ENCODE measurements at places on chromosomes 16 and 17.
A peak's percentile ranks its signal among the peaks of the same experiment; 100 is the strongest.

DNA sequence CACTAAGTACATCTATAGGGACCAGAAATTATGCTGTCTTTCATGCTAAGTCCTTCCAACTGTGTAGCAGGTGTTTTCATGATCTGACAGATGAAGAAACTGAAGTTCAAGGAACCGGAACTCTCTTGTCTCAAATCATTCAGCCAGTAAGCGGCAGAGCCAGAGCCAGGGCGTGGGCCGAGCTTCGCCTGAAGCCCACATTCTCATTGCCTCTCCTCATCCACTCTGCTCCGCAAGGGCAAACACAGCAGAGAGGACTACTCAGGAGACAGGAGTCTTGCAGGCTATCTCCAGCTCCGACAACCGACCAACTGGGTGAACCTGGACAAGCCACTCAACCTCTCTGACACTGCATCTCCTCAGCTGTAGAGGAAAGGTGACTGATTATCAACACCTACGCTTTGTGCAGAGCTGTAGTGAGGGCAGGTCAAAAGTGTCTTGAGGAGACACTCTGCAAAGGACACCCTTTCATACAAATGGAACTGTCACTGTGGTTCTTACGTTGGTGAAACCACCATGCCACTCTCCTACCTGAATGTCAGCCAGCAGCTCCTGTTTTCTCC, 72.9 kb downstream of the CYTH1 start:
- no peak for DNase-seq

DNA sequence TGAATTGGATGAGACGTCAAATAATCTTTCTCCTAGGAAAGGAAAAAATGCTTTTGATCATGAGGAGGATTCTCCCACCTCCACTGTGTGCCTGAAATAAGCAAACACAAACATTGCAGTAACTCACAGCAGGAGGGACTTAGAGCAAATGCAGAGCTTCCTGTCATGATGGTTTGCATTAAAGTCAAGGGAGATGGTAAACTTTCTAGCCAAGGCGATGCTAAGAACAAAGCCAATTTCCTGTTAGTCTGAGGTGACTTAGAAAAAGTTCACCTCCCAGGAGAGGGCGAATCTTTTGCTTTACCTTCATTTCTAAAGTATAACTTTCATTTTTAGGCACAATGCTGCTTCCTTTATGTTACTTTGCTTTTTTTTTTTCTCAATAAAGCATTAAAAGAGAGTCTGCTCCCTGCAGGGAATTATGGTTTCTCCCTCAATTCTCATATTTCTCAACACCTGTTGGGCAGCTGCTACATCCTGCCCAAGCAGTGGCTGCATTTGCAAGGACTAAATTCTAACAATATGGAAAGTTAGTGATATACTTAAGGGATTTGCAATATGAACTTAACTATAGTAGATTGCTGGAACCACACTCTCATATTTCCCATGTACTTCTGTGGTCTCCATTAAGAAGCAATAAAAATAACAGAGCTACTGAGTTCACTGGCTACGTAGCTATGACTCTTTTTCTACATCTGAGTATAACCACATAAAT, 175.6 kb downstream of the PCTP start:
- DNase-seq, result peak; percentile 58

- no peak for DNase-seq
Observed at GRCh38 chr17:74052993-74053711, 150.3 kb upstream of the RPL38 start.

- no peak for DNase-seq
Observed at GRCh38 chr17:34706029-34706428, 126.6 kb downstream of the TMEM132E start.

DNA sequence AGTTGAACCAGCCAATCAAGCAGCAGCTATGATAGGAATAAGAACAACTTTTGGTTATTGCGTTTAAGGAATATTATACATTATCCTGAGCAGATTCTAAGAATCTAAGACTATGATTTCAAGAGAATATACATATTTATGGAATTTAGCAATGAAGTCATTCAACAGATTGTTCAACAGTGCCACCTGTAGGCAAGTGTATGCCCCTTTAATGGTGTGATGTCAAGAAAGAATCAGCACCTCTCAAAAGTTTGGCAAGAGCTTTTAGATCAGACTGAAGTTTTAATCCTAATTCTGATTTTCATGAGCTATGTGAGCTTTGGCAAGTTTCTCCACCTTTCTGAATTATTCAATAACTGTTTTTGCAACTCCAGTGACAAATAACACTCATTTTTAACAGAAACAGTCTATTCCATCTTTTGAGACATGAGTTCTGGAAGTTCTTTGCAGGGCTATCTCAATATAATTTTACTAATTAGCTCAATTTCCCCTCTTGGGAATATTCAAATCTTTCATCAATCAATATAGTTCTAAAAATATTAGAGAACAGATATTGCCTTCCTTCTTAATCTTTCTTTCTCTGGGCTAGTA, 474.3 kb upstream of the TOM1L1 start:
- DNase-seq, result peak; percentile 37

DNA sequence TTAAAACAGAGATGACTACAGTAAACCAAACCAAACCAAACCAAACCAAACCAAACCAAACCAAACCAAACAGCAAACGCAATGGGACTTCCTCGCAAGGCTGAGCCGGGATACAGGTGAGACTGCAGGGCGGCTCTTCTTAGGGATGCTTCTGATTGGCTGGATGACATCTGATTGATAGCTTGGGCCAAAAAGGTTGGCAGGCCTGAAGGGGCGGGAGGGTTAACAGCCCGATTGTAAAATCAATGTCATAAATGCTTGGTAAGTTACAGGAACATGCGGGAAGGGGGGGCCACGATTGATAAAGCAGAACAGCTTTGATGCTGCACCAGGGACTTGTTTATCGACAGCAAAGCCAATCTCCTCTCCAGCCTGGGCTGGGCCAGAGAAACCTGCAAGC, 86.1 kb downstream of the ZFHX3 start:
- peak; percentile 30 for DNase-seq

DNA sequence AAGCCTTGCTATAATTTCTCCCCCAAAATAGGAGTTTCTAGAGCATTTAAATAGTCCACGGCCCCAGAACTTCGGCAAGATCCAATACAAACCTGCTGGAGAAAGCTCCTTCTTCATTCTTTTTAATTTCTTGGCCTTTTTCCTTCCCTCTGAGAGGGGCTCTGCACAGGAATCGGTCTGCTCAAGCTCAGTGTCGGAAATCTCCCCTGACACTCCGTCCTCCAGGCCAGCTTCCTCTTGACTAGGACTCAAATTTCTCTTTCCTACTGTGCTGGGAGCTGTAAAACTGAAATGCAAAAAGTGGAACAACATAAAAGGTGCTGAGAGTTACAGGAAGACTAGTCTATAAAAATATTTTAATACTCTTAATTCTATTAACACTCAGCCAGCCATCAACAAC, 183.3 kb downstream of the PARN start:
- DNase-seq, result no peak

- DNase-seq, result no peak
Observed at GRCh38 chr17:76272541-76273444, 7.6 kb downstream of the UBALD2 start.

- DNase-seq, result no peak
Observed at GRCh38 chr17:10111907-10112452, 86.4 kb downstream of the GAS7 start.

DNA sequence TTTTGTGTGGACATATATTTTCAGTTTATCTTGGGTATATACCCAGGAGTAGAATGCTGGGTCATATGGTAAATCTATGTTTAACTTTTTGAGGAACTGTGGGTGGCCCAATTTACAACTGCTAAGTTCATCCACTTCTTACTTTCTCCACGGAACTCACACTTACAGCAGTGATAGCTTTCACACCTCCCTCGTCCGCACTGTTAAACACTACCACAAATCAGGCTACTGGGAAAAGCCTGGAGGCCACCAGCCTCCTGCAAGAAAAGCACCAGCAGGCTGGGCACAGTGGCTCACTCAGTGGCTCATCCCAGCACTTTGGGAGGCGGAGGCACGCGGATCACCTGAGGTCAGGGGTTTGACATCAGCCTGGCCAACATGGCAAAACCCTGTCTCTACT, 14.7 kb upstream of the ZG16 start:
- DNase-seq, result no peak

- no peak for DNase-seq
Observed at GRCh38 chr16:79188739-79189122, 411.8 kb downstream of the MAF start.

DNA sequence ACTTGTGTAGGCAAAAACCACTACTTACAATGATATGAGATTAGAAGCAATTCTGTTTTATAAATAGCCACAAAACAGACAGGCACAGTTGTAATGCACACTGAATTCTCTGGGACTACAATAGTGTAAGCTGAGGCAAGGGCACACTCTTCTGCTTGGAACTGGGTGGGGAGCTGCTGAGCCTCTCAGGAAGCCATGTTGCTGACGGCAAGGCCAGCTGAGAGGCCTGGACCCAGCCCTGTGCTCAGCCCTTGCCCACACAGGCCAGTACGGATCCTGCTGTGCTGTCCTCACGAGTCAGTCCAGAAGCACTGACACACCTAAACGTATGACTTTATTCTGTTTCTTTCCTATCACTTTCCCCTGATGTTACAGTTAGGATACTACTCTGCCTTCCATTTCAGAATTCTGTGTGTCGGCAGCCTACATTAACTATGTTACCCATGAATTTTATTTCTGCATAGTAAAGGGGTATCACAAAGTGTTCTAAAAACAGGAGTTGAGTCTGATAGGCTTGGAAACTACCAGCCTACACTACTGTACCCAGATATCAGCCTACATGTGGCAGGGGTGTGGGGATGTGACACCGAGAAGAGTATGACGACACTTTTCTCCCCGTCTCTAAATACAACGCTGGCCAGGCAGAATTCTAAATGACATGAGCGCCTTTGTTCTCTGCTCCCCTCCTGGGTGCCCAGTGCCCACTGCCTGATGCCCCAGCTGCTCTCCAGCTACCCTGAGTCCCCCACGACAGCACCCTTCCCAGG, 41.1 kb upstream of the FAAP100 start:
- no peak for DNase-seq

DNA sequence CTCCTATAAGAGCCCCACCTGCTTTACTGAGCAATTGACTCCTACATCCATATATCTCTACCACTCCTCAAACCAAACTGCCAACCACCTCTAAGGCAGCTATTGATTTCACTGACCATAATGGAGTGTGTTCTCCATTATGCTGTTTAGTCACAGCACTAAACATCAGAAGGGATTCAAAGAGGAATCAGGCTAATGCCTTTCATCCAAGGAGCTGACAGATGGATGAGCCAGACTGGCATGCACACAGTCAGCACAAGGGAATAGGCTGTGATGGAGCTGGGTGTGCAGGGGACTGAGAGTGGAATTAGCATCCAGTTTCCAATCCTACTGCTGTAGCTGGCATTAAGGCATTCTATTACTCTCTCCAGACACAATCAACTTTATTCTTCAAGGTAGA, 88.7 kb upstream of the CCL2 start:
- DNase-seq, result no peak

- peak; percentile 89 for DNase-seq
Observed at GRCh38 chr17:47802341-47803022, 19.1 kb downstream of the OSBPL7 start.

GRCh38 chr16:3716831-3717234, 491 bp downstream of the TRAP1 start:
- no peak for DNase-seq

DNA sequence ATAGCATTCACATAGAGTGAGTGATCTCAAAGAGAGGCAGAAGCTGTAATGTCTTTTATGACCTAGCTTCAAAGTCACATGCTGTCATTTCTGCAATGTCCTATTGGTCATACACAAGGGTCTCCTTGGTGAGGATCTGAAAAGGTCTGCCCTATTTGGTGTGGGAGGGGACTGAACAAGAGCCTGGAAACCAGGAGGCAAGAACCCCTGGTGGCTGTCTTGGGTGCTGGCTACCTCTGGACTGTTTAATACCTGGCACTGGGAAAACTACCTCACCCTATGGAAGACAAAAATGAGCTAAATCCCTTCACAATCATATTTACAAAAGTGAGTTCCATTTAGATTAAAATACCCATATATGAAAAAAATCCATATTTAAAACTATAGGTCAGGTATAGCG, 9.0 kb downstream of the KCTD13 start:
- no peak for DNase-seq

DNA sequence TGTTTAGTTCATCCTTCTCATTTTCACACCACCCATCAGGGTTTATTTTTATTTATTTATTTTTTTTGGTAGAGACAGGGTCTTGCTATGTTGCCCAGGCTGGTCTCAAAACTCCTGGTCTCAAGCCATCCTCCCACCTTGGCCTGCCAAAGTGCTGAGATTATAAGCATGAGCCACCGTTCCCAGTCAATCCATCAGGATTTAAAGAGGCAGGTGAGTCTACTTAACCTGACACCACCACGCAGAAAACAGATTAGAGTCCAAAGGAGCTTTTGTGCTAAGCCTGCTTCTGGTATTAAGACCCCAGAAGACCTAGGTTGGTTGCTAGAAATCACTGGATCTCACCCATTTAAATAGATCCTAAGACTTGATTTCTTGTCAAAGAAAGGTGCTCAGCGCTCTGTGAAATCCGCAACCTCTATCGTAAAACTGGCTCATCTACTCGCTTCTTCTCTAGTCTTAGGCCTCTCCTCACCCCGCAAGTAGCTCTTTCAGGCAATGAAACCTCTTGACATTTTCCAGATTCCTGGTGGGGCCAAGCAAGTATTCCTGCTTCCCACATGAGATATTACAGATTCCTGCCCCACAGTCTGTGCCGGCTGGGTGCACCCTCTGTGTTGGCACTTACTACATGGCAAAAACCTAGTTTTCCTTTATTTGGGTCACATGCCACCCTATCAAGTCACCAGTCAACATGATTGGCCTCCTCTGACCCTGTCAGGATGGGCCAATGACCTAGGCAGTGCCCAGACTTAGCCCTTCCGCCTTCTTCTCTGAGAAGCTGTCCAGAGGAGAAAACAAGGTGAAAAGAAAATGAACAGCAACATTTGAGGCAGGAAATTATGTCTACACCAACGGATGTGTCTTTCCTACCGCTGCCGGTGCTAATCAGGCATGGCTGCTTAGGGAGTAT, 9.0 kb downstream of the PITPNA start:
- DNase-seq, result no peak

DNA sequence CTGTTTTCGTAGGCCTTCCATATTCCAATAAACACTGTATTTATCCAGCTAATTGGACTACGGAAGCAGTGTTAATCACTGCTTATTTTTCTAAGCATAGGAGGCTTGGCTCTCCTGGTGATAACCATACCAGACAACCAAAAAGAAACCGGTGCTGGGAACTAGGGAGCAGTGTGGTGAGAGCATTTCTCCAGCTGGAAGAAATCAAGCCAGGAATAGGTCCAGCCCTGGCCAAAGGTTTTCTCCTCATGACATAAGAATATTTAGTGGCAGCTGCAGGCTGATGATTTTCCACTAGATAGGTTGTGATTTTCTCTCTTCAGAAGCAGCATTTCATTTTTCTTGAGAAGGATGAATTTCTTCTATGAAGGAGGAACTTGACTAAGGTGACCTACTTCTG, 141.5 kb downstream of the TRIM37 start:
- DNase-seq, result no peak

- peak; percentile 37 for DNase-seq
Observed at GRCh38 chr17:46771561-46772474, 46.7 kb downstream of the WNT3 start.

DNA sequence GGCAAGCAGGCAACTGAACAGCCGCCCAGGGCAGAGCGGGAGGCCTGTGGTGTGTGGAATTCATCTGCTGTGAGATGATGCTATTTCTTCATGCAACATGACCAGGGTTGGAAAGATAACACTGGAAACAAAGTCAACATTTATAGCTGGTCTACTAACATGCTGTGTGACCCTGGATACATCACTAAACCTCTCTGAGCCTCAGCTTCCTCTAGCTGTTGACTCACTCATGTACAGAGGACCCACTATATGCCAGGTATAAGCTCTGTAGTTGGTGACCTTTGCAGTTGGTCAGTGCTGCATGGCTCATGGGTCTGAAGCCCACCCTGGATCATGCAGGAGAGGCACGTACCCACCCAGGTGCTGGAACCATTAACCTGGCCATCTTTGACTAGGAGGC, 180.9 kb downstream of the ZNF423 start:
- no peak for DNase-seq

All from NCI-H510A treated with DMSO at 0.1 percent for 48 hours (cell line).